AG09319 (cell line): ENCODE measurements at places on chromosomes 1 and 21.

DNA sequence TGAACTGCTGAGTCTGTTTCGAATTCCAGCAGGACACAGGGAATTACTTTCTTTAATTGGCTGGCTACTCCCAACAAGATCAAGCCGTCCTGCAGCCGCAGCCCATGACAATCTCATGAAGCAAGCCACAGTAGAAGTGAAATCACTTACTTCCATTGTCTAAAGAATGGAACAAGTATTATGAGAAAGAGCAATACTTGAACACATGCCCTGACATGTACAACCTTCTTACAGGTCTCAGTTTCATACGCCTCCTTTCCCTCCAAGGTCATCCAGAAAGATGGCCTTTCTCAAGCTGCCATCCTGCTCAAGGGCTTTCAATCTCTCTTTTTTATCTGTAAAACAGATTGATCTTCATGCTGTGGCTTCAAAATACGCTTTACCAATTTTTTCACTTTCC is 85.1 kb downstream of the PCSK9 start:
- DNase-seq, result no peak

DNA sequence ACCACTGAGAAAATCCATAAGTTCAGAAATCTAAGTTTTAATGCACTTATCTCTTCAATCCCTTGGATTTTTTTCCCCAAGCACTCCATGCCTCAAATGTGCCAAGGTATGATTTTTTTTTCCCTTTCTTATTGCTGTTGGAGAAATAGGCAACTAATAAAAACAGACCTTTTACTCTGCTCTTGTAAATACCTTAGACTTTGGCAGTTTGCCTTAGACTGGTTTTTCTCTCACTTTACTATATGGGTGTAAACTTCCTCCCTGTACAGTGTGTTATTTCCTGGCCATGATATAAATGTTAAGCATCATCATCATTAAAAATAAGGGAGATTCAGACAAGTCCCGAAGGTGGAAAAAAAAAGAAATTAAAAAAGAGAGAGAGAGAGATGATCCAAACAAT is 65.7 kb downstream of the LRRC8C start:
- no peak for DNase-seq

GRCh38 chr1:198639671-198640143 is 867 bp downstream of the PTPRC start:
- no peak for DNase-seq

DNA sequence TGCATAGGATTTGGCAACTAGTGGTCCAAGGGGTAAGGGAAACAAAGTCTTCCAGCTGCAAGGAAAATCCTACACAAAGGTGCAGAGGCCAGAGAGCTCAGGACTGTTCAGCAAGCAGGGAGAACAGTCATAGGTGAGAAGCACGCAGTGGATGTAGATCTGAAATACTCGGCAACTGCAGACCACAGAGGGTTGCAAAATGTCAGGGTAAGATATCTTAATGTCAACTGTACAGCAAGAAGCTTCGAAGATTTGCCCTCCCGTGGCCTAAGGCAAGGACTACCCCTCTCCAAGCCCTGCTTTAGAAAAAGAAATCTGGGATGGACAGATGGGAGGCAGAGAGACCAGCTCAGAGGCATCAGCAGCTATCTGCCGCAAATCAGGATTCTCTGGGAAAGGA is 153.4 kb upstream of the IRF2BP2 start:
- no peak for DNase-seq

DNA sequence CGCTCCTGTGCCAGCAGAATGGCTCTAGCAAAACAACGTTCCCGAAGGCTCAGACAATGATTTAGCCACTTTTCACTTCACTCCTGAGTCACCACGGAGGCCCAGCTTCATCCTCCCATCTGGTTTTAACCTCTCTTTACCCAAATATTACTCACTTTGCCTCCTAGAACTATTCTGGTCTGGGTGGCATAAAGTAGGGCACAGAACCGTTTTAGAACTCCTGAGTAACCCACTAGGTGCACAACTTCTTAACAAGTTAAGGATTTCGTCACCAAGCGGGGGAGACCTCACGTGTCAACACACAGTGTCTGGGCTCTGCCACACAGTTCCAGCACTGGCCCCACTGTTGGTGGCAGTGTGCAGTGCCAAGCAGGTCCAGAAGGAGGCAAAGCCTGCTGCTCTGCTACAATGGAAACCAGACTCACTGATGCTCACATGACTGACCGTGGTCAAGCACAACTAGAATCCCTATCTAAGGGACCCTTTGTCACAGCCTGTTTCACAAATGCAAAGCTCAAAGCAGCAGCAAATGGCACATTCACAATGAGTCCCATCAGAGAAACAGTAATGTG is 121.7 kb downstream of the SIPA1L2 start:
- no peak for DNase-seq

DNA sequence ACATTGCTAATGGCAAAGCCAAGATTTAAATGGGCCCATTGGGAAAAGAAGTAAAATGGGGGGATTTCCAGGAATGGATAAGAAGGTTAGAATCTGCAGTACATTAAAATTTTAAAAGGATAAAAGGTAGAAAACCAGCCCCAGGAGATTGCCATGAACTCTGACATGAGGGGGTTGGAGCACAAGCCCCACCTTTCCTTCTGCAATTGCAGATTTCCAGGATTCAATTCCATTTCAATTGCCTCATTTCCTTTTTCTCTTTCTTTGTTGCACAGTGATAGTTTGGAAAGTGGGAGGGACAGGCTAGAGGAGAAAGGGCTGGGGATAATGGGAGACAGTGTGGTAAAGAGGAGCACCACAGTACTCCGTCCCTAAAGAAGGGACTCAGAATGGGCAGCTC is 238.5 kb upstream of the RAB4A start:
- no peak for DNase-seq

GRCh38 chr1:196115646-196116045 is 492.6 kb downstream of the KCNT2 start:
- DNase-seq, result no peak

GRCh38 chr1:174964972-174965361 is 34.8 kb upstream of the CACYBP start:
- no peak for DNase-seq

DNA sequence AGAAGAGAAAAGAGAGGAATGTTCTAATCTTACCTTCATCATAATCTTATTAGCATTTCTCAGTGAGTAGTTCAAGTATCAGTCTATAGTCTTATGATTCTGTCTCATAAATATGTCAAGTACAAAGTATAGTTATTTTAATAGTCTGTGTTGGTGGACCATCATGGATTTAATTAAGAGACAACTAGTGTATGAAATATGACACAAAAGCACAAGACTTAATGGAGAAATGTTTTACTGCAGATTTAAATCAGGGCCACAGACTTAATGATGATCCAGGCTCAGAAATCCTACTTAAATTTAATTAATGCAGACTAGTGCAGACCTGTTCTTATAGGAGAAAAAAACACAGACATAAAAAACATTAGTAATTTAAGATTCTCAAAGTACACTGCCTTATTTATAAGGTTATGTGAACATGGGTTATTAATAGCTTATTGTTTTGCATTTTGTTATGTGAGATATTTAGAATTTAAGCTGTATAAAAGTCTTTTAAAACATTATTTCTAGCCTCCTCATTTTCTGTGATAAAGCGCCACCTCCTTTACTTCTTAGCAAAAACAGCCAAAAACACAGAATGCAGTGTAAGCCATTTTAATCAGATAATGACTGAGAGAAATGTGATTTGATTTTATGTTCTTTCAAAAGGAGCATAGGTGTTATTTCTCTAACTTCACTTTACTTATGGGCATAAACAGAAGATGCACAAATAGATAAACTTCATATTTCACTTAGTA is 255.0 kb upstream of the SNX7 start:
- DNase-seq, result no peak

DNA sequence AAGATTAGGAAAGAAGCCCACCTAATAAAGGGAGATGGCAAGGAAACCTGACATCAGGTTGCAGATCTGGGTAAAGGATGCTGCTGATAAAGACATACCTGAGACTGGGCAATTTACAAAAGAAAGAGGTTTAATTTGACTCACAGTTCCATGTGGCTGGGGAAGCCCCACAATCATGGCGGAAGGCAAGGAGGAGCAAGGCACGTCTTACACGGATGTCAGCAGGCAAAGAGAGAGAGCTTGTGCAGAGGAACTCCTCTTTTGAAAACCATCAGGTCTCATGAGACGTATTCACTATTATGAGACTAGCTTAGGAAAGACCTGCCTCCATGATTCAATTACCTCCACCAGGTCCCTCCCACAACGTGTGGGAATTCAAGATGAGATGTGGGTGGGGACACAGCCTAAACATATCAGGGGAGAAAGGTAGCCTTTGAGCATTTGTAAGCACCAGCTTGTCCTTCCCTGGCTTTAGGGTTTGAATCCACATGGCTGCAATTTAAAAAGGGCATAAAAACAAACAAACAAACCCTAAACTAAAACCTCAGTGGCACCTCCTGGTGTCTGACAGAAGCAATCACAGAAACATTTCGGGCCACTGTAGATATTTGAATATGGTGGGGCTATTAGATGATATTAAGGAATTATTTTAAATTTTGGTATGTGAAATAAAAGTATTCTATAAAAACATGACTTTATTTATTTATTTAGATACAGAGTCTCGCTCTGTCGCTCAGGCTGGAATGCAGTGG is 33.1 kb downstream of the SLC2A7 start:
- DNase-seq, result no peak

DNA sequence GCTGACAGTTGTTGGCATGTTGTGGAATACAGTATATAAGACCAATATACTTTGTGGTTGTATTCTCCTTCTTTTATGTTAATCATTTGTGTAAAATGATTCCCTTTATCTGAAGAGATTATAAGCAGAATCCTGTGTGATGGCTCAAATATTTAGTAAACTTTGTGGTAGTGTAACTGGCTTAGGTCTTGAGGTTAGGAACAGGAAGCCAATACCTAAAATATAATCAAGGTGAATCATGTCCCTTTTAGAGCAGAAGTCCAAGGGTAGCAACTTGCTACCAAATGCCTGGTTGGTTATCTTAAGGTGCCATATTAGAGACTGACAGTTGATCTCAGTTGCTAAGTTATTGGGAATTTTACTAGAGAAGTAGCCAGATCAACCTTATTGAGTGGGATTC is 398.5 kb upstream of the ADAMTS5 start:
- DNase-seq, result no peak

GRCh38 chr1:186819563-186819962 is 9.2 kb upstream of the PLA2G4A start:
- DNase-seq, result no peak

- DNase-seq, result no peak
These were observed 23.9 kb upstream of the CYYR1 start for GRCh38 chr21:26597031-26597430.
